ENCODE measurements at places on chromosomes 6 and 20.

DNA sequence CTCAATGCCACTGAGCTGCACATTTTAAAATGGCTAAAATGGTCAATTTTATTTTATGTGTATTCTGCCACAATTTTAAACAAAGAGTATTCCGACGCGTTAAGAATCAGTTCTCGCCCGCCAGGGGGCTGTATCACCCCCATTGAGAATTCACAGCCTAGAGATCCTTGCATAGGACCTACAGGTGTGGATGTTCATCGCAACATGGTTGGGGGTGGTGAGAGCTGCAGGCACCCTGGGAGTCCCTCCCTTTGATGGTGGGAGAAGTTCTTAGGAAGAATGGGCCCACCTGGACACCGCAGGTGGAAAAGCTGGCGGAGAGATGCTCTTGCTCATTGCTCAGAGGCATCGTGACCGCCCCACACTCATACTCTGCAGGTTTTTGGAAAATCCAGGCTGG, 63.5 kb downstream of the SLC2A10 start:
- no peak overlapping the region for H3K27ac ChIP-seq
- H3K36me3 ChIP-seq: no peaks in the 10 kb centered on the region
- no peak for DNase-seq
- peaks cover 6% of the 10 kb centered on the region for H3K27me3 ChIP-seq
- H3K4me3 ChIP-seq: no peak overlapping the region

DNA sequence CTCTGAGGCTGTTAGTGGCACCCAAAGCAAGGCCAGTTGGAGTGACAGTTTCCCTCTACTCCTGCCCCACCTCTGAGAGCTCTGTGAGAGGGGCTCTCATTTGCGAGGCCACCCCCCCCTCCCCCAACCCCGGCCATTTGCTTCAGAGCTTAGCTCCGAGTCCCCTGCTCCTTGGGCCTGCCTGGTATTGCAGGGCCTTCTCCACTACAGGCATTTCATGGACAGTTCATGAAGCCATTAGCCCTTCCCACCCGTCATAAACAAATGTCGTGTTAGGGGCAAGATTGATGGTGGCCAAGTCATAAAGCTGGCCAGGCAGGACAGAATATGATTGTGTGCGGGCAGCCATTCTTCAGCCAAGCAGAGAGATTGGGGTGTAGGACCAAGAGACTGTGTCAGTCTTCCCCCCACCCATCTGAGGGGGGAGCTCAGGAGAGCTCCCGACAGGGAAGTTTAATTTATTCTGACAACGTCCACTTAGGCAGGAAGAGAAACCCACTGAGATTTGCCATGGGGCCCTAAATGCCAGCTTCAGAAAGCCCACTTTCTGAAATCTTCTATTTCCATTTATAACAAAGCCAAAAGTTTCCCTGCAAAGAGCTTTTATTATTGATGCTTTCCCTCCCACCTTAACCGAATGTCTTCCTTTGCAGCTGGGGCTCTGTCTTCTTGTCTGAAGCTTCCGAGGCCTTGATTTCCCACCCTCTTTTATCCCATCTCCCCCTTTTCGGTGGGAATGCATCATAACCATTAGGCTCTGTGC, 7.2 kb downstream of the FOXC1 start:
- H3K27me3 ChIP-seq: no peaks in the 10 kb centered on the region
- H3K27ac ChIP-seq: no peak overlapping the region
- H3K36me3 ChIP-seq: peaks cover 15% of the 10 kb centered on the region
- peaks cover 2% of the 10 kb centered on the region for H3K4me1 ChIP-seq
- no peak overlapping the region for H3K4me3 ChIP-seq
- DNase-seq: no peak

DNA sequence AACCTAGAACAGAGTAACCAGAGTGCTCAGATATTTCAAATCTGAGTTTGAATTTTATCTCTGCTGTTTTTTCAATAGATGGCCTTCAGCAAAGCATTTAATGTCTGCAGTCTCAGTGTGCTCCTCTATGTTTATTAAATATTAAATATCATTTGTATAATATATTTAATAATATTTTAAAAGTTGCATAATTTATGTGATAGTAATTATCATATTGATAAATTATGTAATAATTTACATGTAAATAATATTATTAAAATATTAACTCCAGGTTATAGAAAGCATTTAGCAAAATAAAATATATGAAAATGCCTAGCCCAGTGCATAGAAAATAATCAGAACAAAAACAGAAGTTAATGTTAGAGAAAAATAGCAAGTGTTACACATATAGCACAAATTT, 930.0 kb upstream of the SLC35B3 start:
- H3K27me3 ChIP-seq: no peaks in the 10 kb centered on the region
- no peaks in the 10 kb centered on the region for H3K4me1 ChIP-seq
- no peaks in the 10 kb centered on the region for H3K36me3 ChIP-seq
- DNase-seq: no peak
- H3K4me3 ChIP-seq: no peak overlapping the region
- no peak overlapping the region for H3K27ac ChIP-seq

DNA sequence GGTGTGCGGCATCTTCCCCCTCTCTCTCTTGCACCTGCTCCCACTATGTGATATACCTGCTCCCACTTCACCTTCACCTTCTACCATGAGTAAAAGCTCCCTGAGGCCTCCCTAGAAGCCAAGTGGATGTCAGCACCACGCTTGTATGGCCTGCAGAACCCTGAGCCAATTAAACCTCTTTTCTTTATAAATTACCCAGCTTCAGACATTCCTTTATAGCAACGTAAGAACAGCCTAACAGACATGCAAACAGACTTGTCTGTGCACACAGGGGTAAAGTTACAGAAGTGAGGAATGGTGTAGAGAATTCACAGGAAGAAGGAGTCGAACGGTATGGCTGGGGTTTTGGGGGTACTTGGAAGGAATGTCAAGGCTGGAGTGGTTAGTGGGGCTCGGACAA, 14.8 kb upstream of the TGM2 start:
- peak overlapping the region; percentile 68 for H3K27ac ChIP-seq
- H3K27me3 ChIP-seq: no peaks in the 10 kb centered on the region
- H3K36me3 ChIP-seq: no peaks in the 10 kb centered on the region
- H3K4me3 ChIP-seq: no peak overlapping the region
- H3K4me1 ChIP-seq: peaks cover 2% of the 10 kb centered on the region
- peak; percentile 40 for DNase-seq

DNA sequence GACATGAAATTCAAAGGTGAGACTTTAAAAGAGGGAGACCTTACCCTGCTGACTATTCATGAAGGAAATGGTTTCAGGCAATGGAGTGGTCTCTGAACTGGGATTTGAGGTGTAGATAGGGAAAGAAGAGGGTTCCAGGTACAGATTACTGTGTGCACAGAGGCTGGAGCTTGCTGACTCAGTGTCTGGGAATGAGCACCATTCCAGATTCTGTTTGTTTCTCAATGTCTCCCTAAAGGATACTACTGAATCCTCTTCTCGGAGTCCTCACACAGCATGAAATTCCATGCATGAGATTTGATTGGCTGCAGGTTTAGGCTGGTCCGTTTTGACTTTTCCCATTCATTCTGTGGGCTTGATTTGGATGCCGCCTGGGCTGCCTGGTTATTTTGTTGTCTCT, 49.0 kb downstream of the PPP1R14C start:
- H3K4me1 ChIP-seq: no peaks in the 10 kb centered on the region
- H3K4me3 ChIP-seq: no peak overlapping the region
- no peaks in the 10 kb centered on the region for H3K36me3 ChIP-seq
- H3K27ac ChIP-seq: no peak overlapping the region
- DNase-seq: peak; percentile 16

DNA sequence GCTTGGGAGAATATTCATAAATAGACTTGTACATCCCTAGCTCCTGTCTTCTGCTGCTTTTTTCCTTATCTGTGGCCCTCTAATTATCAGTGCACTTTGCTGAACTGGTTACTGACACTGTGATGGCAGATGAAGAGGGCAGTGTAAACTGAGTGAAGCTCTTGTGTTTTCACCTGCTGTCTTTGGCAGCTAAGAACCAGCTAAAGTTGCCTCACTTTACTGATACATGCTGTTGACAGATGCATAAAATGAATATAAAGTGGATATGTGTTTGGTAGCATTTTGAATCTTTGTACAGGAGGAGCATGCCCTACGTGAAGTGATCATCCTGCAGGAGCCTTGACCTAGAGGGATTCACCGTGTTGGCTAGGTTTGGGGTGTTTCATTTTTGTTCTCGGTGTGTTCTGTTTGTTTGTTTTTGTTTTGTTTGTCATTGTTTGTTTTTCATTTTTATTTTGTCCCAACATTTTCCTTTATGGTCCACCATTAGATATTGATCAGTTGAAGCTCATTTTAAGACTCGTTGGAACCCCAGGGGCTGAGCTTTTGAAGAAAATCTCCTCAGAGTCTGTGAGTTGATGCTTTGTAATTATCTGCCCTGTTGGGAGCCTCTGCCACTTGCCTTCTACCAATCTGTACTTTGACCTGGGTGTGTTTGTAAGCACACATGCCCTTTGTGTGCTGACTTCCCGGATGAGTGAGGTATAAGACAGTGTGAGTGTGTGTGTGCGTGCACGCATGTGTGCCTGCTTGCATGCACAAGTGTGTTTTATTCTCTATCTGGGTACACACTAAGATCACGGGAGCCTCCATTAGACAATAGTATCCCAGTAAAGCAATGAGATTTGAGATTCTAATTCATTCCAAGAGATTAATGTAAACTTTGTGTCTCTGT, 34.6 kb upstream of the MAPK13 start:
- H3K4me3 ChIP-seq: no peak overlapping the region
- H3K36me3 ChIP-seq: peaks cover 14% of the 10 kb centered on the region
- DNase-seq: no peak
- peaks cover 2% of the 10 kb centered on the region for H3K4me1 ChIP-seq
- no peak overlapping the region for H3K27ac ChIP-seq

- no peak overlapping the region for H3K4me3 ChIP-seq
- no peaks in the 10 kb centered on the region for H3K4me1 ChIP-seq
- H3K27ac ChIP-seq: no peak overlapping the region
- no peaks in the 10 kb centered on the region for H3K27me3 ChIP-seq
- no peak for DNase-seq
- H3K36me3 ChIP-seq: no peaks in the 10 kb centered on the region
Measured at GRCh38 chr20:14637441-14637840, 300.0 kb upstream of the FLRT3 start.

- no peak overlapping the region for H3K27ac ChIP-seq
- H3K36me3 ChIP-seq: peaks cover 9% of the 10 kb centered on the region
- H3K4me3 ChIP-seq: no peak overlapping the region
- H3K27me3 ChIP-seq: no peaks in the 10 kb centered on the region
Measured at GRCh38 chr6:117521791-117522502, 39.5 kb downstream of the DCBLD1 start.

GRCh38 chr20:37298190-37298939, 8.9 kb downstream of the MANBAL start:
- peaks cover 29% of the 10 kb centered on the region for H3K4me1 ChIP-seq
- peaks cover 16% of the 10 kb centered on the region for H3K36me3 ChIP-seq
- no peaks in the 10 kb centered on the region for H3K27me3 ChIP-seq
- DNase-seq: peak; percentile 84
- no peak overlapping the region for H3K27ac ChIP-seq

GRCh38 chr20:50625986-50626677, 65.2 kb downstream of the RIPOR3 start:
- peaks cover 5% of the 10 kb centered on the region for H3K4me1 ChIP-seq
- H3K27ac ChIP-seq: no peak overlapping the region
- H3K4me3 ChIP-seq: no peak overlapping the region
- peak; percentile 39 for DNase-seq

- no peaks in the 10 kb centered on the region for H3K27me3 ChIP-seq
- H3K4me1 ChIP-seq: peaks cover 2% of the 10 kb centered on the region
- DNase-seq: no peak
- H3K4me3 ChIP-seq: no peak overlapping the region
- H3K36me3 ChIP-seq: no peaks in the 10 kb centered on the region
- H3K27ac ChIP-seq: no peak overlapping the region
Measured at GRCh38 chr20:33944914-33945313, 48.8 kb upstream of the RALY start.
